ENCODE measurements at places on chromosomes 1 and 21.

DNA sequence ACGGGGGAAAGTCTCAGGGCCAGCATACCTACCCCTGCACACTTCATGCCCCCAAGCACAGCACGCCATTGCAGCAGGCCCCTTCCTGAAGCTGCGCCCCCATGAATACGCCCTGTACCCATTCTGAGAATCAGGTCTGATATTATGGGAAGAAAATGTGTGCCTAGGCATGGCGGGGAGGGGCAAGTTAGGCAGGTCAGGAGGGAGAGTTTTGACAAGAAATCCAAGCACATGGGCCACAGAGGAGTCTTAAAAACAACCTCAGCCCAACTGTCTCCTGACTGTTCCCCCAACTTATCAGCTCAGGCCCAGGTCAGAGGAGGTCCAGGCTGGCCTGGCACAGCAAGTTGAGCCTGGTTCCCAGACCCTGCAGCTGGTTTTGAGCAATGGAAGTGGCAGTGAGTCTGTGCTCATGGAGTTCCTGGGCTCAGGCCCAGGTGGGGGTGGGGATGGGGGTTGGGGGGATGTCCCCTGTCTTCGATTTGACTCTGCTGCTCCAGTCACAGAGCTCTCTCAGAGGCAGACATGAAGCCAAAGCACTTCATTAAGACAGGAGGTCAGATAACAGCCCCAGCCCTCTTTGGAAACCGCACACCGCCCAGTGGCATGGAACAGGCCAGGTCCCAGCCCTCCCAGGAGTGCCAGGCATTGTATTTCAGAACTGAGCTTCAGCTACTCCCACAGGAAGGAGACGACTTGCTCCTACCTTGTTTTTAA, 20.6 kb upstream of the BCAR3 start:
- no peak for DNase-seq

DNA sequence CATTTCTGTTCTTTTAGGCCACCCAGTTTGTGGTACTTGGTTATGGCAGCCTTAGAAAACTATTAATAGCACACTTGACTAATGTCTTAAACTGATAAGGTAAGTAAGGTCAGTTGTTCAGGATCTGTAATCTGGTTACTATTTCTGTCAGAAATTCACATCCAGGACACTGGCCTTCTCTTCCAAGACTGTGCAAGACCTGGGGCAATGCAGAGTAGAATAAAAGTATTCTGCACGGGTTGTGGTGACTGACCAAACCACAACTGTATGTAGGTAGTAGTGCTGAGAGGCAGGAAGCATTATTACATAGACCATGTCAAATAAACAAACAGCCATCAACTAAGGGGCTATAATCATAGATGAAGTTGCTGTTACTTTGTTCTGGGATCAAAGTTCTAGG, 46.7 kb downstream of the WARS2 start:
- no peak for DNase-seq

DNA sequence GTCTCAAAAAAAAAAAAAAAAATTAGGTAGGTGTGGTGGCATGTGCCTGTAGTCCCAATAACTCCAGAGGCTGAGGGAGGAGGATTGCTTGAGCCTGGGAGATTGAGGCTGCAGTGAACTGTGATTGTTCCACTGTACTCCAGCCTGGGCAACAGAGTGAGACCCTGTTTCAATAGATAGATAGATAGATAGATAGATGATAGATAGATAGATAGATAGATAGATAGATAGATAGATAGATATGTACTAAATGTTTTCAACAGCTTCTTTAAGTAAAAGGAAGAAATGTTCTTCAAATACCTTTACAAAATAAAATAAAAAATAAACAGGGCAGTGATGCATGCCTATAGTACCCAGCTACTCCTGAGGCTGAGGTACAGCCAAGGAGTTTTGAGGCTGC, 9.8 kb downstream of the KIF1B start:
- no peak for DNase-seq

DNA sequence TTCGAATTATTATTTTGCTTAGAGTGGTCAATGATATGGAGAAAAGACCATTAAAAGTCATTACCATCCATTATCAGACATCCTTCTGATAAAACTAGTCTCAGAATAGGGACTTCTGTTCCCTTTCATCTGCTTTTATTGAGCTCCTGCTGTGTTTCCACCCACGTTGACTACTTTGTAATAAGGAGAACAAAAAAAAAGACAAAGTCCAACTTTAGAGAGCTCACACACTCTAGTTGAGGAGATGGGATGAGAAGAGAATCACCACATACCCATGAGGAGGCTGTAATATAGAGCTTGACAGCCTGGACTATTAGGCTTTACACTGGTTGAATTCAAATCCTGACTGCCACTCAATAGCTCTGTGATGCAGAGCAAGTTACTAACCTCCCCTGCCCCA, 27.8 kb upstream of the ALDH9A1 start:
- DNase-seq, result no peak

DNA sequence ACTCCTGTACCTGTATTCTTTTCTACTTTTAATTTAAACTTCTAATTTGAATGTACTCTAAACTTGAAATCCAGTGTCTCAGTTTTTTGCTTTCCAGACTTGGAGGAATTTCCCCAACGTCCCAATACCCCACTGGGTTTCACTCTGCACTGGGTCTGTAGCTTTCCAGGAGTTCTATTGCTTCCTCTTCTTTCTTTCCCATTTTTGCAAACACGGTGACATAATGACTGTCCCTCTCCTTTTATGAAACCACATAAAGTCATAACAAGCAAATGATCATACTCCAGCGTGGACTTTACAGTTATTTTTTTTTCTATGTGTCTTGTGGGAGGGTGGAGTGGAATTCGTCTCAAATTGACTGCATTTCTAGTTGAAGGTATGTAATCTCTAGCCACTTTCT, 97.1 kb downstream of the FASLG start:
- DNase-seq, result no peak

DNA sequence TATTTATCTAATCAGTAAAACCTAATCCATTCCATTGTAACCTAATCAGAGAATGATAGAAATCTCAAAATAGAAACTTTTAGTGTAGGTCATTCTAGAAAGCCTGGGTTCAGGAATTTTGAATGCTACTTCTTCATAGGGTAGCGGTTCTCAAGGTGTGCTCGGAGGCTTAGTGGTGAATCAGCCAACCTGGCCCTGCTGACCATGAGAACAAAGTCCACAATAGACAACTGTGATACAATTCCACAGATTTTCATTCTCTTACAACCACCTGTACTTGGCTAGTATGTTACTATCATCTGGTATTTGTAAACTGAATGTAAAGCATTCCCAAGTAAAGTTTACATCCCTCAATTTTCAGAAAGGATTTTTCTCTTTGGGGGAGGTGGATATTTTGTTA, 7.5 kb upstream of the PUM1 start:
- no peak for DNase-seq

GRCh38 chr1:55124470-55124869, 85.1 kb downstream of the PCSK9 start:
- no peak for DNase-seq

DNA sequence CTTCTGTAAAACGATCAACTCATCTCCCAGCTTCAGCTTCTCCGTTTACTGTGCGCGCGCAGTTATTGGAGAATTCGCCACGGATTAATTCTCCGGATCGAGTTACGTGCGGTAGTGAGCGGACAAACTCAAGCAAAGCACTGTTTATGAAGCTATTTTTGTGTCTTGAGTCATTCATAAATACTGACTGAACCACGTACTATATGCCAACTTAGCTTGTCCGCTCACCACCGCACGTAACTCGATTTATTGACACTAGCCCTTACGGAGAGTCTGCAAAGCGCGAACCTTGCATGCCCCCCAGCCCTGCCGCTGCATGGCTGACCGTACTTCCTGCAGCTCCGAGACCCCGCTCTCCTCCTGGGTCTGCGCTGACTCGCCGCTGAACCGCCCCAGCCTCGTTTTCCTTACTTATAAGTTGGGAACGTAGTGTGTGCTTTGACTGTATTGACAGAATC, 773 bp downstream of the CHD1L start:
- DNase-seq, result no peak

DNA sequence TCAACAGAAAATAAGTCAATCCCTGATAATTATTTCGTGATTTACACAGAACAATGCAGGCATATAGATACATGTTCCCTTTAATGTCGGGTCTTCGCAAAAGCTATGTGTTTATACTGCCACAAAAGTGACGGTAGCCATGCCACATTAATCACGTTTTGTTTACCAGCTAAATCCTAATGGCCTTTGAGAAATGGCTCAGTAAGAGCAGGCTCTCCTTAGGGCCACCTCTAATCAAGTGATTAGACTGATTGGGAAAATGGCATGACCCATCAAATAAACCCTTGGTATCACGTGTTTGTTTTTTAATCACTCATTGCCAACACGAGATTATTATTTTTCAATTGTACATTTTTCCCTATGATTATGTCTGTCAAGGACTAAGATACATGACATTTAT, 102.0 kb upstream of the USP25 start:
- no peak for DNase-seq

GRCh38 chr1:108583757-108584427, 24.0 kb downstream of the EEIG2 start:
- no peak for DNase-seq

- DNase-seq, result no peak
Observed at GRCh38 chr1:44339731-44340130, 15.3 kb downstream of the ERI3 start.

DNA sequence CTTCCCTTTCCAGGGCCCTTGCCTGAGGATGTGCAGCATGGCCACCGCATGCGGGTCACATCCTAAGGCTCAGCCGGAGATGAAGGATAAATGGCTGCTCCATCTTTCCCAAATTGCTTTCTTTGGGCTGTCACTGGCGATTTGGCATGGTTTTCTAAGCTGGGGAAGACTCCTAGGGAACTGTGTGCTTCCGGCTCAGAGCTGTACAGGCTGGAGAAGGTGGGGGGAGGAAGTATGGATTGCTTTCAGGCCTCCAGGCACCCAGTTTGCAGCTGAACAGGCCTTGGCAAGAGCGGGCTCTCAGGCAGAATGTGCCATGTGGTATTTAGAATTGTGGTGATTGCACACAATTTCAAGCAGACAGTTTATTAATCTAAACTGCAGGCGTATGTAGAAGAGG, 48.9 kb downstream of the TMEM53 start:
- DNase-seq, result no peak

- DNase-seq, result no peak
Observed at GRCh38 chr1:34908369-34908768, 21.1 kb downstream of the DLGAP3 start.

DNA sequence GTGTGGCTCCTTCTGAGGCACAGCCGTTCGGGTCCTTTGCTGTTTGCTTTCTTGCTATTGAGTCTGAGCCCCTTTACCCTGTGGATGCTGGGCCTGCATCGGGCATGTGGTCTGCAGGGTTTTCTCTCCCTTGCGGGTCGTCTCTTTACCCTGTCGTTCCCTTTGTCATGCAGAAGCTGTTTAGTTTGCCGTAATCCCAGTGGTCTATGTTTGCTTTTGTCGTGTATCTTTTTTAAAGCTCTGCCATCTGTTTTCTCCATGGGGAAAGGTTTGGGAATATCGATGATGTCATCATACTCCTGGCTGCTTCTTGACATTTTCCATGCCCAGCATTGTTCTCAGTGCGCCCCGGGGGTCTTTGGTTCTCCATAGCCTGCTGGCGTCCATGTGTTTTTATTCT, 68.2 kb downstream of the AGPAT3 start:
- no peak for DNase-seq

DNA sequence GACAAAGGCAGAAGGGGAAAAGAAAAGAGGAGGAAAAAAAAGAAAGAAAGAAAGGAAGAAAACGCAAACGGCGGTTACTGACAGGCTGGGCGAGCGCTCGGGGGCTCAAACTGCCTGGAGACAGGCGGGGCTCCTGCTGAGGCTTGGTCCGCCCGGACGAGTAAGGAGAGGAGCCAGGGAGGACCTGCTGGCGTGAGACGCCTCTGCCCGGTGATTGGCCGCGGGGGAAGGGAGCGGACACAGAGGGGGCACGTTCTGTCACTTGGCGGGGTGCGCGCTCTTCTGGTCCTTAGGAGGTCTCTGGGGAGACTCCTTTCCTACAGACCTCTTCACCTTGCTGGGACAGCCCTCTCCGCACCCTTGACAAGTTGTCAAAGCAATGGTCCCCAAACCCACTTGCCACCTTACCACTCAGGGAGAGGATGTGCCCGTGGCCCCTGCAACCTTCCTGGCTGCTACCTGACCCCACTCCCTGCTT, 791 bp upstream of the PIK3R3 start:
- no peak for DNase-seq

DNA sequence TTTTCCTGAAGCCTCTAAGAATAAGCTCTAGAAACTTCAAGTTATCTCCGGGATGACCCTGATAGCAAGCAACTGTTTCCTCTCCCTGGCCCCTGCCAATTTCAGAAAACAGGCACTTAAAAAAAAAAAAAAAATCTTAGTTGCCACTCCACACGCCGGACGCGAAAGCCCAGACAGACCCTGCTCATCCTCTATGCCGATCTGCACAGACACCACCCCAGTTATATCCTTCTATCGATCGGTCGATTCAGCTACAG, 1.7 kb downstream of the ANP32E start:
- no peak for DNase-seq

DNA sequence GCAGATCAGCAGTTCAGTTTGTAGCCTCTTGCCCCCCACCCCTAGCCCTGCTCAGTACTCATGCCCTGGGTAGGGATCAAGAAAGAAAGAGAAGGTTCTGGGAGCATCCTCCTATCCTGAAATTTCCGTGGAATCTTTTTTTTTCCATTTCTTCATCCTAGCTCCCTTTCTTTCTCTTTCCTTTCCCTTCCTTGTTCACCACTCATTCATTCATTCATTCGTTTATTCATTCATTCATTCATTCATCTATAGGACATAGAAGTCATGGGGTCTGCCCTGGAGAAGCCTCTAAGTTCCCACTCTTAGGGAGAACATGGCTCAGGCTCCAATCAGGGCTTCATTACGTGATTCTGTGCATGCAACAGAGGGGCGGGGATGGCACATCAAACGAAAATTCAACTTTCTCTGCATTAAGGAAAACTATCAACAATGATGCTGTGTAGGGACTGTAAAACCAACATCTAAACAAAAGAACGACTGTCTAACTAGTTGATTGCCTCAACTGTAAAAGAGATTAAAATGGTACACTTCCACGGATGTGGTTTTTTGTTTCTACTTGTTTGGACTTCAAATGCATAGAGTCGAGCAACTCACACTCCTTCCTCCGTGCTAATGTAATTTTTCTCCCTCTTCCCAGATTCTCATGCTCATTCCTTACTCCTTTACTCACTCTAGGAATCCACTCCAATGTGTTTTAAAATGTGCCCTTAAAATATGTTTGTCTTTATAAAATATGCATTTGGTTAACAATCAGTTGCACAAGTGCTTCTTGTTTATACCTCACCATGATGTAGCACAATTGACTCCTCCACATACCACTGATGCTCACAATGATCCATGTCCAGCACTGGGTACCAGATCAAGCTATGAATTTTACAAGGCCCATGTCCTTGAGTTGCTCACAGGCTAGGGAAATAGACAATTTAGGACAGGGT, 101.2 kb upstream of the SLC2A1 start:
- no peak for DNase-seq

- no peak for DNase-seq
Observed at GRCh38 chr1:221469476-221469875, 272.4 kb downstream of the DUSP10 start.

Data from pulmonary artery endothelial cell (primary cell).